GM03348 (cell line): ENCODE measurements at places on chromosomes 5 and 9.

GRCh38 chr5:76742583-76742982 is 26.7 kb downstream of the F2R start:
- DNase-seq: no peak

GRCh38 chr9:34124926-34125325 is 1.6 kb downstream of the DCAF12 start:
- peak; percentile 28 for DNase-seq

DNA sequence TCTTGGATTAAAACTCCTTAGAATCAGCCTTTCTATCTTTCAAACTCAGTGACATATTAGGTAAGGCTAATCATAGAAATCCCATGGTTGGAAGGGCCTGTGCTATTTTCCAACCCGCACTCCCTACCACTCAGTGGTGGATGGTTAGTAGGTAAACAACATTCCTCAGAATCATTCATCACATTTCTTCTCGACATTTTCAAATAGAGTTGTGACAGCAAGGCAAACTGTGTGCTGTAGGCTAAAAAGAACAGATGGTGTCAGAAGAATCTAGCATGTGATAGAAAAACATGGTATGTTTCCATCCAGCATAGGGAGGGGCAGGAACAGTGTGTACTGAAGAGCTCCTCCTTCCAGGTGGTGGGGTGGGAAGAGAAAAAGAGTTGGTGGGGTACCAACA is 227.3 kb upstream of the NMUR2 start:
- DNase-seq: no peak

GRCh38 chr9:101586651-101587050 is 8.1 kb downstream of the PPP3R2 start:
- DNase-seq: no peak

GRCh38 chr5:40483316-40483715 is 196.4 kb upstream of the PTGER4 start:
- DNase-seq: no peak

- no peak for DNase-seq
Observed at GRCh38 chr9:130581766-130582165, 2.4 kb downstream of the FUBP3 start.

DNA sequence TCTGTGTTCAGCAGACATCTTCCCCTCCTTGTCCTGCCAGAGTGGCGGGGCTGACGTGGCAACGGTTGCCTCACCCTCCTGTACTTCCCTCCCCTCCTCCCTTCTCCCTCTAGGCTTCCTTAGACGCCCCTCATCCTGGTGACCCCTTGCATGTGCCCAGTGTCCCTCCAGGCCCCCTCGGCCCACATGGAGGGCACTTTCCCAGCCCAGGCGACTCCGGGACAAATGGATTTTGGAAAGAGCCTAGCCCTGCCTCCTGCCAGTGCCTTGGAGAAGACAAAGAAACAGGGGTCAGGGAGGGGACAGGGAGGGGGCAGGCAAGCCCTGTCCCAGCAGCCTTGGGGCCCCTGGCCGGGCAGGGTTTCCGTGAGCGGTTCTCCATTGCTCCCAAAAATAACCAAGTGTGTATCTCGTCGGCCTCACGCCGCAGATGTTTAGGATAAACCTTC is 38.3 kb upstream of the NEURL1B start:
- DNase-seq: no peak

DNA sequence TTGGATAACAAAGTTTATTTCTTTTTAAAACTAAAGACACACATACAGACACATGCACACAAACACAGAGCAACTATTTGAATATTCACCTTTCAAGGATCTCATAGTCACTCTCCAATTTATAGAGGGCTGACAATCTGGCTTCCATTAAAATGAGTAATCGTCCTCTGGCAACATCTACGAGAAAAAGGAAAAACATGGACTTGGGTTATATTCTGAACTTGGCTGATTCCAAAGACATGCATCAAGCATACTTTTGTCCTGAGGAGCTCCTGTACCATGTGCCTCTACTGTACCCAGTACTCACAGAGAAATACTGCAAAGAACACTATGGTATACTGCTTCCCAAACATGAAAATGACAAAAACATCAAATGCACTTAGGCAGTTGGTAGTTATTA is 15.4 kb downstream of the IARS1 start:
- peak; percentile 62 for DNase-seq

GRCh38 chr9:85927076-85927475 is 13.9 kb upstream of the NAA35 start:
- no peak for DNase-seq

DNA sequence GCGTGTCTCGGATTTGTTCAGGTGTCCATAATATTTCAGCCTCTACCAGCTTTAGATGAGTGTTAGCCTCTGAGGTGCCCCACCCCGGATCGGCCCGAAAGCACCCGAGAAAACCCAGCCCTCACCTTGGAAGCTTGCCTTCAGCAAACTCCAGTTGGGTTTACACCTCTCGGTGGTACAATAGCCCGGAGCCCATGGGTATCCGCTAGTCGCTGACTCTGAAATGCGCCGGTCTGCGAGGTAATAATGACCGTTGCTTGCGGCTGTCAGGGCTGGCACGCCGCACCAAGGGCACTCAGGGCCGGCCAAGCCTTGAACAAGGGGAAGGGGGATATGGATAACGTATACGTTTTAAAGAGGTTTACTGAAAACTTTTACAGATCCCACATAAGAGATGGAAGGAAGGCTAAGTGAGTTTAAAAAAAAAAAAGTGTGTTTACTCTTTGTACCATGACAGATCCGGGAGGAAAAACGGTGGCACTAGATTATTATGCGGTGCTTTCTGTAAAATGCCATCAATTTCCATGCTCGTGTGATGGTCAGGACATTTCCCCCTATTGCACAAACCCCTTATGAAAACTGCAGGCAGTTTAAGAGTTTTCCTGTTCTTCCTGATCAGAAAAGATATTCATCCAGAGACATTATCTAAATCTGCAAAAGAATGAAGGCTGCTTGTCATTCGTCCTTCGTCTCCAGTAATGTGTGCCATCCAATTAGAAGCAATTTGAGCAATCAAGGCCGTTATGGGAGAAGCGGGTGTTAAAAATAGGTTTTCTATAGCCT is 124.2 kb downstream of the TMEM161B start:
- no peak for DNase-seq

- DNase-seq: peak; percentile 47
Observed at GRCh38 chr5:138874771-138875551, at the start of gene LRRTM2. Gene LRRTM2 (minus strand): TSS chr5:138875335. CDS start chr5:138874911, 424 bp downstream.

DNA sequence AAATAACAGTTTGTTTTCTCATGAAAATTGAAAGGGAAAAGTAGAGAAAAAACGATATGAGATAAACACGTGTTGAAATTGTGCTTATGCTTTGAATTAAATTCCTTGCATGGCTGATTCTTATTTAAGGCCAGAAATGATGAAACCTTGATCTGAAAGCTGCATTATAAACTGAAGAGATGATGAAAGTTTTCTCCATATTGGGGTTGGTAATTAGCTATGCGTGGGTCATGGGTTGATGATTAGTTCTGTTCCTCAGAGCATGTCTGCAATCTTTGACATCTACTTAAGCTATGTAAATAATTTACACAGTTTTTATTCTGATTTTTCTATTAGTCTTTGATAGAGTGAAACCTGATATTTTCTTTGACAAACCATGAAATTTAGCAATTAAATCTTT is 264.1 kb downstream of the CD180 start:
- DNase-seq: no peak

DNA sequence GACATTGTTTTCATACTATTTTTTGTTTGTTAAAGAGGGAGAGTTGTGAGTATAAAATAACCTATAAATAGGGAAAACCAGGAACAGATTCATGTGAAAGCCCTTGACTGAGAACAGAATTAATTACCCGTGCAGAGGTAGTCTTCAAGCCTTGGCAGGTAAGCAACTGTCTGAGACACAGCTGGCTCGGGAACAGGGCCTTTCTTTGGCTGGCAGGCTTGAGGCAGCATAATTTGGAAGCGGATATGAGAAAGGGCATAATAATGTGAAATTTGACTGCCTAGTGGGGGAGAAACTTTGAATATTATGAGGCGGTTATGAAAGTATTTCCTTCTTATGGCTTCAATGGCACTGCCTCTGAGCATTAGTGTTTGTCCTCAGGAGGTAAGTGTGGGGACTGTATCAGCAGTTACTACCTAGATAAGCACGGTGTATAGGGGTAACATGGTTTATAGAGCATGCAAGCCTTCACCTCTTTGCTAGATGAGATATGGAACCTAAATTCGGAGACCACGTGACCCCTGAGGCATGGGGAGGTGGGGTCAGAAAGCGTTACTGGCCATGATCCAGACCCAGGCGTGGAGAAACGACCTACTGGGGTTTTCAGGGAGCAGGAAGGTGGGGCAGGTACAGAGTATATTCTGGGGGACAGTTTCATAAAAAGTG is 210.2 kb upstream of the GAS1 start:
- peak; percentile 60 for DNase-seq

GRCh38 chr9:134459164-134459563 is 132.9 kb downstream of the RXRA start:
- DNase-seq: no peak

- DNase-seq: no peak
Observed at GRCh38 chr9:136775191-136775590, 10.9 kb upstream of the LCN15 start.

DNA sequence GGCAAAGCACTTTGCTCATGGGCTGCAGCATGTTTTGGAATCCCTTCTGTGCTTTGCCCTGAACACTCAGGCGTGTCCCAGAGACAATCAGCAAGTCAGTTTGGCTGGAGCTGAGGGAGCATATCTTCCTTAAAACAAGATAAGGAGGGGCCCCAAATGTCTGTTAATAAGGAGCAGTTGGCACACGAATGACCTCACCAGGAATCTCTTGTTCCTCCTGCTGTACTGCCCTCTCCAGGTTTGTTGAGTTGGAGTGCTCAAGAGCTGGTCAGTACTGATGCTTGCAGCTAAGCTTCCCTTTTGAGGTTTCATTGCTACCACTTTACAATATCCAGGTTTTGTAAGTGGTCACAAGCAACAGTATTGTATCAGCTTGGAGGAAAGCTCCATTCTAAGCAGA is 101.3 kb upstream of the EGFLAM start:
- no peak for DNase-seq

GRCh38 chr9:23537192-23538066 is 288.6 kb downstream of the ELAVL2 start:
- no peak for DNase-seq

DNA sequence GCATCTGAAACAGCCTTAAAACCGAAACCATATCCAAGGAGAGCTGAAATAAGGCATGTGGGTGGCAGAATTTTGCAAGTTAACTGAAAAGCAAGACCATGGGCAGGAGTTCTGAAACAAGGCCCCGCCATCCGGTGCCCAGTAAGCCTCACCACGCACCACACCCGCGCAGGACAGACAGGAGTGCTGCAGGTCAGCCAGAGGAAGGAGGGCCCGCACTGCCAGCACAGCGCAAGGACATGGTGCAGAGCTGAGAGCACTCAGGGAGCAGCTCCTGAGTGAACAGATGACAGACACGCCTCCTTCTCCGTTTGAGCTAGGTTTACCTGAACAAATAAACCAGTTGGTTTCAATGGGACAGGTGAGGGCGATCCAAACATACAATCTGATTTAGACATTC is 16.5 kb upstream of the ISCA1 start:
- DNase-seq: no peak

DNA sequence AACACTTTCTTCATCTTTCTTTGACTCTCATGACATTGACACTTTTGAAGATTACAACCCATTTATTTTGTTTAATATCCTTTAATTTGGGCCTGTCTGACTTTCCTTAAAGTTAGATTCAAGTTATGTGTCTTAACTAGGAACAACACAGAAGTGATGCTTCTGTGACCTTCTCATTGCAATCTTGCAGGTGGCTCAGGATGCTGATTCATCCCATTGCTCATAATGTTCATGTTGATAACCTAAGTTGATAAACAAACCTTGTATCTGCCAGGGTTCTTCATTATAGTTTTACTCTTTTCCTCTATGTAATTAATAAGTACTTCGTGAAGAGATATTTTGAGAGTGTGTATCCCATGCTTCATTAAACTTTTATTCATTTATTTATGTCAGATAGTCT is 107.2 kb upstream of the SHB start:
- no peak for DNase-seq
